LoVo (cell line): ENCODE measurements at places on chromosomes 7 and 10.

- DNase-seq, result peak; percentile 14
Observed at GRCh38 chr7:105304040-105304895, 84.5 kb downstream of the SRPK2 start.

DNA sequence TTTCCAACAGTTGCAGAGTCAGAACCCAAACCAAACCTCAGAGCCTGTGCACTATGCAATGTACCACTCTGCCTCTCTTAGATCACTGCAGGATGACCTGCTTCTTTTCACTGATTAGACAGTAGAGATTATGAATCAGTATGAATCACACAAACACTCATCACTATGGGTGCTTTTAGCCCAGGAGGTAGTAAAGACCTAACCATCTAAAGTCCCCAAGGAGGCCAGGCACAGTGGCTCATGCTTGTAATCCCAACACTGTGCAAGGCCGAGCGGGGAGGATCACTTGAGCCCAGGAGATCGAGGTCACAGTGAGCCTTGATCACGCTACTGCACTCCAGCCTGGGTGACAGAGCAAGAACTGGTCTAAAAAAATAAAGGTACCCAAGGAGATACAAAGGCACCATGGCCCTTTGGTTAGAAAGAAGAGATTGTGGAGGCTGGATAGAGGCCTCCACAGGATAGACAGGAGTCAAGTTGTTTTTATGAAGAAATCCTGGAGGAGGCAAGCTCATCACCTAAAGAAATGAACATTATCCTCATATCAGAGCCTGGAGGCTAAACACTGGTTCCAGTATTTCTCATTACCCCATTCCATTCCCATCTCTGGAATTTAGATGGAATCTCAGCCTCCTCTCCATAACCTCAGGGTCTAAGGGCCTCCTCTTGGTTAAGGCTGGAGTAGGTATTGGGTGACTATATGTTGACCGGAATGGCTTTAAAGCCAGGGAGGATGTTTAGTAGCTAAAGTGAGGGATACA is 12.9 kb downstream of the SEC31B start:
- DNase-seq, result no peak

DNA sequence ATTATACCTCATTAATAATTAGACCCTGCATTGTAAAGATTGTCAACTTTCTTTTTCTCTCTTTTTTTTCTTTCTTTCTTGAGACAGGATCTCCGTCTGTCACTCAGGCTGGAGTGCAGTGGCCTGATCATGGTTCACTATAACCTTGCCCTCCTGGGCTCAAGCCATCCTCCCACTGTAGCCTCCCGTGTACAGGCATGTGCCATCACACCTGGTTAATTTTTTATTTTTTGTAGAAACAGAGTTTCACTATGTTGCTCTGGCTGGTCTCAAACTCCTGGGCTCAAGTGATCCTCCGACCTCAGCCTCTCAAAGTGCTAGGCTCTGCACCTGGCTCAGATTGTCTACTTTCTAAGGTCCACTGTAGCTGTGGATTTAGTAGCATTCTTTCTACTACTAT is 50.7 kb downstream of the MDFIC start:
- no peak for DNase-seq

GRCh38 chr7:148567524-148567923 is 23.0 kb upstream of the C7orf33 start:
- no peak for DNase-seq
